Stimulated activated CD8-positive, alpha-beta memory T cell treated with anti-CD3 and anti-CD28 coated beads, Interleukin-7, amount 100 ng/mL, for 48 hours (primary cell): ENCODE measurements at places on chromosomes 7 and 10.

DNA sequence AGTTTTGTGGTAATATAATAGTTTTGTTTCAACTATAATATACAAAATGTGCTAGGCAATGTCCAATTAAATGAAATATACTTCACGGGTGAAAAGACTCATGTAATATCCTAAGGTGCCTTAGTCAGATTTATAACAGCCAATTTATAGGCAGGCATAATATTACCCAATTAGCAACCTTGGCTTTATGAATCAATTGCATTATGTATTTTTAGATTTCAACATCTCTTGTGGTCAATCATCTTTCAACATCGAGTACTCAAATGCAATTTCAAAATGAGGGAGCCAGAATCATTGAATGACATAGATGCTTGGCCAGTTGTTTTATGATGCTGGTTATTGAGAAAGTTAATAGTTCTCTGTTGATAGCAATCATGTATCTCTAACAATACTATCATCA is 110.3 kb upstream of the SP8 start:
- DNase-seq: no peak

DNA sequence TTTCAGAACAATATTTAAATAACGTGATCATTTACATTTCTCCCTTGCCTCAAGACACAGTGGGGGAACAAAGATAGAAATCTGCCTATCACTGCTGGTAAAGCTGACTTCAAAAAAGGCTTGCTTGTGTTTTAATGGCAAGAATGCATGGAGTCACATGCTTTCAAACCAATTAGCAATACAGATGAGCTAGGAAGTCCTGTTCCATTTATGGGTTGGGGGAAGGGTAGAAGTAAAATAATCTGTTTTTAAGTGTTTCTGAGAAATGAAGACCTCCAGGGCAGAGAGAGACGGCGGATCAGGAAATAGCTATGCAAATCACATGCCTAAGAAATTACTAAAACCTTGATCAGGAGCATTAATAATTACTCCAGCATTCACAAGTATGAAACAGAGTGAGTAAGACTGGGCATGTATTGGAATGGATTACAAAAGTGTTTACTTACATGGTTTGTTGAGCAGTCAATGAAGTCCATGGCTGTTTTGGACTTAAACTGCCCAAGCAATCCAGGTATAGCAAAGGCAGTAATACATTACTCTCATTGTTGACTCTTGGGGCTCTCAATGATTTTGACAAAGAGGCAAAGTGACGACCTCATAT is 142.0 kb downstream of the ARID5B start:
- no peak for DNase-seq

DNA sequence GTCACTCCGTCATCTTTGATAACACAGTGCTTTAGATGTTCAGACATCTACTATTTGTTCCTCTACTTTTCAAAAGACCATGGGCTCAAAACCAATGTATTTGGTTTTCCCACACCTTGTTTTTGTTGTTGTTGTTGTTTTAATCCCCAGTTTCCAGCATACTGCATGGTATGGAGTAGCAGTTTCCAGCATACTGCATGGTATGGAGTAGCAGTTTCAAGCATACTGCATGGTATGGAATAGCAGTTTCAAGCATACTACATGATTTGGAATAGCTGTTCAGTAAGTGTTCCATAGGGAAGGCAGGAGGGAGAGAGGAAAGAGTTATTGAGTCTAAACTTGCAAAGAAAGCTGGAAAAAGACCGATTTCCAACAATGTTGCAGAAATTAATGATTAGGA is 314.3 kb upstream of the PRKCQ start:
- no peak for DNase-seq

GRCh38 chr7:155993420-155994278 is 181.4 kb upstream of the SHH start:
- no peak for DNase-seq

- no peak for DNase-seq
Observed at GRCh38 chr7:16758036-16758435, 4.5 kb downstream of the TSPAN13 start.

DNA sequence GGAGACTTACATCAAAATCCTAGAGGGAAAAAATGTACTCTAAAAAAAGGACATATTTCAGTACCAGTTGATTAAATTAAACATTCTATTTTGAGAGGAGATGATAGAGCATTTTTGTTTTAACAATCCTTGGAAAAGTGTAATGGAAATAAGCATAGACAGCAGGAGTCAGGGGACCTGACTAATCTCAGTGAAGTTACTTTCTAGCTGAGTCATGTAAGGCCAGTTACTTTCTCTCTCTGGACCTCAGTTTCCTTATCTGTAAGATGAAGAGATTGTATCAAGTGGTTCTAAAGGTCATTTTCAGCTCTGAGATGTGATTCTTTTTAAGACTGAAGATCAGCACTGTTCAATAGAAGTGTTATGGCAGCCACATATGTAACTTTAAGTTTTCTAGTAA is 44.1 kb downstream of the VTI1A start:
- no peak for DNase-seq

DNA sequence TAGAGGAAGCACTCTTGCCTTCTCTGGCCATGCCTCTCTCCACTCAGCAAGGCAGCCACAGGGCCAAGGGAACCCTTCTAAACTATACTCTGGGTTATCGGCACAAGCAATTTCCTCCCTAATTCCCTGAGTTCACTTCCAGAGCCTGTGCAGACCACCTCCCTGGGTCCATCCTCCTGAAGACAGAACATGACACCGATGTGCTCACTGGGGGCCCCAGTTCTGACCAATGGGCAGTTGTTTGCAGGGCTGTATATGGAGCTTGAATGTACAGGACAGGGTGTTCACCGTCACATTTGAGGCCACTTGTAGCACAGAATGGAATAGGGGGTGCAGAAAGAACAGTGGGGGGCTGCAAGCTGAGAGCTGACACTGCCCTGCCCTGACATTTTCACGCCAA is 77.7 kb downstream of the TFEC start:
- DNase-seq: no peak

DNA sequence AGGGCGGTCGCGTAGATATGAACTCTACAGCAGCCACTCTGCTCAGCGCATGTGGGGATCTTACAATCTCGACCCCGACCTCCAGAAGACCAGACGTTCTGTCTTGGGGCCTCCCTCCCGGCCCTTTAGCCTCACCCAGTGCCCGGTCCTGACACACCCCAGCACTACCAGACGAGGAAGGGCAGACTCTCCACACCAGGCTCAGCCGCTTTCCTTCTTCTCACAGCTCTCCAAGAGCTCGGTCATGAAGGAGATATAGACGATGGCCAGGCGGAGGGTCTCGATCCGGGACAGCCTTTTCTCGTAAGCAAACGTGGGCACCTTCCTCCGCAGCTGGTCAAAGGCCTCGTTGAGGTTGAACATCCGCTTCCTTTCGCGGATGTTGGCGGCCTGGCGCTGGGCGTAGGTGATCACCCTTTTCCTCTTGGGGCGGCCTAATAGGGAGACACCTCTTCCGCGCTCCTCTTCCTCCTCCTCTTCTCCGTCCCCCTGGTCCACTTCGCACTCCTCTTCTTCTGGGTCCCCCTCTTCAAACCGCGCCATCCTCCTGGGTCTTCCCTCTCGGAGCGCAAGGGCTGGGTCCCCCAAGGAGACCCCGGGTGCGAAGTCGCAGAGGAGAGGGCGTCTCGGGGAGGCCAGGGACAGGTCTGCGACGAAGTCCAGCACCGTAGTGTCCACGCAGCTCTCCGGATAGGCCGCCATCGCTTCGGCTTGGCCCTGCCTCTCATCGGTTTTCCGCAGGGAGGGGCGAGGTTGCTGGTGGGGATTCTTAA is at the start of gene FERD3L:
Gene FERD3L, minus strand, starts transcription at position 761 of the 773 bp plus-strand sequence. Its CDS starts 59 bp downstream, at position 702.
- DNase-seq: no peak

DNA sequence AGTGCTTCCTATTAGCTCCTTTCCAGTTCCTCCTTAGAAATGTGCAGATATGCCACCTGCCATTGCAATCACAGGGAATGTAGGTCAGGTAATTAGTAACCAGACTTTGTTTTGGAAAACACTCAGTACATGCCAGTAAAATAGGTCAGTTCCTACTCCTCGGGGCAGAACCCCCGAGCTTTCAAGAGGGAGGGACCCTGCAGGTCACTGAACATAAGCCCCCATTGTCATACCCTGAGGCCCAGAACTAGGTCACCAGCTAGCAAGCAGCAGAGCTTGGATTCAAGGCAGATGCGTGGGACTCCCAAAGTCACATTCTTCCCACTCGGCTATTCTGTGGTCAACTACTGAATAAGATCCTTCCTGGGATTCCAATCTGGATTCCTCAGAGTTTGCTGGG is 104.8 kb downstream of the PPP1R3C start:
- no peak for DNase-seq

- DNase-seq: no peak
Observed at GRCh38 chr7:29248713-29249382, 54.3 kb downstream of the CHN2 start.

DNA sequence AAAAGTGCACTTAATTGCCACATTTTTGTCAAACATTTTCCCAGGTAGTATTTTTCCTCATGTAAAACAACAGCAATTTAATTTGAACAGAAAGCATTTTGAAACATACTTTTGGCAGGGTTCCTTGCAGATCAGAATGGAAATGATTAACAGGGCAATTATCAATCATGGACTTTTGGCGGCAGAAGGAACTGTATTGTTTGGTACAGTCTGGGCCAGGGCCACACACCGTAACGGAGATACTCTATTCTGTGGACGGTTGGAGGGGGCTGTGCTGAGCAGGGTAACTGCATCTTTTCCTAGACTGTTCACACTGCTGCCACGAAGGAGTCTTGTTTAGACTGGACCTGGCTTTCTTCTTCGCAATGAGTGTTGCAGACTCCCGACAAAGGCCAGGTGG is 62.3 kb downstream of the EGFR start:
- no peak for DNase-seq

DNA sequence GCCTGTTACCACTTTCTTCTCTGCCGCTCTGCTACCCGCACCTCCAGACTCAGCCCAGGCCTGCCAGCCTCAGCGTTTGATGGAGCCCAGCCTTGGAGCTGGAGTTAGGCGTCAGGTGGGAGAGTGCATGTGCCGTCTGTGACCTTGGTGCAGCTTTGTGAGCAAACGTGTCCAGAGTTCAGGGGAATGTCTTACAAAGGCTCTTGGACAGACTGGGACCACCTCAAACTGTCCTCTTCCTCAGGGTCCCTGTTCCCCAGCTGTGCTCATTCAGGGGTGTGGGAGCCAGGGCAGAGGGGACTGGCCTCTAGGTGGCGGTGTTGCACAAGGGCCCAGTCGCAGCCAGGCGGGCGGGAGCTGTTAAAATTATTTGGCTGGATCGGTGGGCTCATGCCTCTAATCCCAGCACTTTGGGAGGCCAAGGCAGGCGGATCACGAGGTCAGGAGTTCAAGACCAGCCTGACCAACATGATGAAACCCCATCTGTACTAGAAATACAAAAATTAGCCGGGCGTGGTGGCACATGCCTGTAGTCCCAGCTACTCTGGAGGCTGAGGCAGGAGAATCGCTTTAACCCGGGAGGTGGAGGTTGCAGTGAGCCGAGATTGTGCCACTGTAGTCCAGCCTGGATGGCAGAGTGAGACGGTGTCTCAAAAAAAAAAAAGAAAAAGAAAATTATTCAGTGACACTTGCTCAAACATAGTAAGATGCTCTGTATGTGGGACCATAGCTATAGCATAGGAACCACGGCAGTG is 89.2 kb downstream of the ADCY1 start:
- DNase-seq: no peak

- no peak for DNase-seq
Observed at GRCh38 chr10:123997486-123998196, 95.8 kb downstream of the CHST15 start.

DNA sequence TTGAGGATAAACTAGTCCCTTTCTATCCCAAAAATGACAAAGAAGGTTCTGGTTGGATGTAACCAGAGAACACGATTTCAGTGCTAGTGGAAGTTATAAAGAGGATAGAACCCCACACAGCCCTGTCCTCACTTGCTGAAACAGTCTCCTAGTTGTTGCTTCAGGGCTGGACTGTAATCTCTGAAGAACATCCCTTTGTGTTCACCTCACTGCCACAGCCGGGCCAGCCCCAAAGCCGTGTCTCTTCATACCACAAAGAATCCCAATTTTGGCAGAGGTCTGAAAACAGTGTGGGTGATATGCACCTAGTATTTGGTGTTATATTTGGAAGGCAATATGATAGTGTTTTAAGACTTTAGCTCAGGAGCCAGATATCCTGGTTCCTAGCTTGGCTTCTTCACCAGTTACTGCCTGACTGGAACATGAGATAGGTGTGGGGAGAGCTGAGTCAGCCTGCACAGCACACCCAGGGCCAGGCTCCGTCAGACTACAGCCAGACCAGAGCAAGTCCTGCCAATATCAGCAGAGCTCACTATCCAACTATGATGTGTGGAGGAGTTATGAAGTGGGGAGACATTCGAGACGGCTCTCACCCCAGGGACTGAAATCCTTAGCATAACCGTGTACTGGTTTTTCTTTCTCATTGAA is 21.2 kb downstream of the CYP3A4 start:
- DNase-seq: no peak

GRCh38 chr10:96369890-96370583 is 11.2 kb upstream of the OPALIN start:
- no peak for DNase-seq

GRCh38 chr7:87435546-87435945 is 39.9 kb downstream of the ABCB4 start:
- no peak for DNase-seq

GRCh38 chr10:74290708-74291107 is 139.7 kb downstream of the ADK start:
- DNase-seq: no peak

DNA sequence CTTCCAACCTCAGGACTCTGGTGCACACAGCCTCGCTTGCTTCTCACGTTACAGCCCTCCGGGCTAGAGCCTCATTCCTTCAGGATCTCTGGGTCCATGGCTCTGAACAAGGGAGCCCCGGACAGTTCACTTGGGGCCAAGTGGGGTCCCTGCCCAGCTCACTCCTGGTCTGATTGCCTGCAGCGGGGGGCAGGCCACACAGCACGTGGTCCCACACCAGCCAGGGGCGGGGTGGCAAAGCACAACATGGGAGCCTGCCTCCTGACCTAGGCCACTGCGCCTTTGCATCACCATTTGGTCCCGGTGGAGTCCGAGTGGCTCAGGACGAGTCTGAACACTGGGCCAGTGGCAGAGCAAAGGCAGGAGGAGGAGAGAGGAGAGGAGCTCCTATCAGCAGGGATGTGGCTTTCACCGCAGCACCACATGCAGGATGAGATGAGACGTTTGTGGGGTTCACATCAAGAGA is 13.4 kb upstream of the CRYGN start:
- DNase-seq: no peak

- no peak for DNase-seq
Observed at GRCh38 chr7:63067897-63068585, 930.6 kb upstream of the ZNF722 start.

- DNase-seq: no peak
Observed at GRCh38 chr10:29355411-29355991, 66.6 kb downstream of the LYZL1 start.

DNA sequence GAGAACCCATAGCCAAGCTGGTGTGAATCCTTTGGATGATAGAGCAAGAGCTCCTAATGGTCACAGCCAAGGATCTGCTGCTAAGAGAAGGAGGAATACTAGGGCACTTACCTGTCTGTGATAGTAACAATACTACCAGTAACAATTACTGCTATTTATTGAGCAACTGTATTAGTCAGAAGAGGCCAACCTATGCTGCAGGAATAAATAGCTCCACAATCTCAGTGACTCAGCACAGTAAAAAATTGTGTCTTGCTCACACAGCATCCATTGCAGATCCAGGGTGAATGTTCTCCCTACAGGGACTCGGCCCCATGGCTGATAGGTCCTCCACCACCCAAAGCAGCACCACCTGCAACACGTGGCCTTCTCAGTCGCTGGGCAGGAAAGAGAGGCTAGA is 257.6 kb upstream of the ZMIZ1 start:
- no peak for DNase-seq
